ENCODE measurements at places on chromosomes 2 and 18. TPM values are rescaled to one million over a fixed set of nuclear protein-coding genes. Genes with fewer than 3 reads are reported as not detected.

GRCh38 chr2:216603884-216604245, 29.4 kb upstream of the IGFBP2 start:
- DNase-seq = no peak

DNA sequence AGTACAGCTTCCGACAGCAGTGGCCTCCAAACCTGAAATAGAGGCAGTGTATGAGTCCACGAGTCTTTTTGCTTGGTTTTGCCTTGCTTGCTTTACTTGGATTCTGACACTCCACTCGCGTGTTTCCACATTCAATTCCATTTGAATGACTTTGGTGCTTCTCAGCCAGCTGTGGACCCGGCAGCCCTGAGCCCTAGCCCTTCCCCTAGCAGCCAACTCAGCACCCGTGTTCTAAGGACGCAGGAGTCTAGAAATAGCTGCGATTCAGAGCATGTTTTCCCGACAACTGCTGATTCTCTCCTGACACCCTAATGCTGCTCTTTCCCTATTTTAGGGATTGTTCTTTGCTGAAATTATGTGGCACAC, 20.6 kb downstream of the LRRFIP1 start:
- DNase-seq = no peak

Gene DCC
- not detected for total RNA-seq

Gene TXNDC9
- 11.4 TPM for total RNA-seq

DNA sequence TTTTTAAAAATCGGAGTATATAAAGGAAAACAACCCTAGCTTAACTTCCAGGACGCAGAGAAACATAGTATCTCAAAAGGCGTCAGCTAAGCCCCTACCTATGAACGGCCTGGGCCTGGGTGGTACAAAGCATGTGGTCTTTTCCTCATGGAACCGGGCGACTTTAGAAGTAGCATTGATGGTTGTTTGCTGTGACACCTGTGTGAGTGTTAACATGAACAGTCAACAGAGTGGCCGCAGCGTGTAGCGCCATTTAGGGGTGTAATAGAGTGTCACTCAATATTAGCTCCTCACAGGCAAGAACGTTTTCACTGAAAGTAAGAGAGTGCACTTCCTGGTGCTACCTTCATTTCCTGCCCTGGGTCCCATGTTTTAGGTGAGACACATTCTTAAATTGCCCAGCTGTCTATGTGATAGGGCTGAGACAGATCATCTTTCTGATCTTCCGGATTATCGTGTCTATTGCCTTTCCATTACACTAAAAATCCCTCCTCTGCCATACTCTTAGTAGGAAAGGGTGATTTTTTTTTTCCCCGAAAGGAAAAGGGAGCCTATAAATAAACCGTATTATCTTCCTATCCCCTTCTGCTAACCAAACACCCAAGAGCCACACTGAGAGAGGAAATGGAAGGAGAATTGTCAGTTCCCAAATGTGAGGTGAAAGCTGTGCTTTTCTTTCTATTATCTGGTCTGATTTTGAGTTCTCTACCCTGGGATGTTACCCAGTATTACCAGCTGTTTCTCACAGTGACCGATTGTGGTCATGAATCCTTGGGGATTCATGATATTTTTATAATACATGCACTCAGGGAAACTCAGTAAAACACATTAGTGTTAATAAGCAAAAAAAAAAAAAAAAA, 1.3 kb downstream of the GORASP2 start:
- DNase-seq = peak; percentile 78

- no peak for DNase-seq
Observed at GRCh38 chr2:241279413-241279812, 36.1 kb downstream of the HDLBP start.

DNA sequence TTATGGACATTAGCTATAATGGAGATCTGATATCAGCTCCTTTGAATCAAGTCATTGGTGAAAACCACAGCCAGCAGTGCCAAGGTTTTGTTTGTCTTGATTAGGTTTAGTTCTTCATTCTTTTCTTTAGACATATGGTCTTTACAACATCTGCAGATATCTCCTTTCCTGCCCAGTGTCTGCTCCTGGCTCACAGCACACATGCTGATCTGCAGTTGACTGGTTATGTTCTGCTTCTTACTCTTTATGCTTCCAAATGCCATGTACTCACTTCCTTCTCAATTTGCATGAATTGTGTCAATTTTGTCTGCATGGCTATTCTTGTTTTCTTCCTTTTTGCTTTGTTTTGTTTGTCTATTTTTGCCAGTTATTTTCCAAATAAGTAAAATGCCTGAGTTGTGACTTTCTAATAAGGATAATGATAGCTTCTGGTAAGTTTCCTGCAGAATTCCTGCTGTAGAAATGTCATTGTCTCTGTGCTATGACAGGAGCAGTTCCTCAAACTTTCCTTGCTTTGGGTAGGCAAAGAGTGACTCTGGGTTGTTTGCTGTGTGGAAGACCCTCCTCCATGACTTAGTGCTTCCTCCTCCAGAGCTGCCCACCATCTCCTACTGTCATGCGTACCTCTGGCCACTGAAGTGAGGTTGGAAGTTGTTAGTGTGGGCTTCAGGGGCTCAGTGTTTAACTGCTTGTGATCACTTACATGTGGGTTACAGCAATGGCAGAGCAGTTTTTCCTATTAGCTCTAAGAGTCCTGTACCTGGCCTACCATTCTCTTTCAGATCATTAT, 8.2 kb downstream of the ARHGAP25 start:
- DNase-seq = no peak

DNA sequence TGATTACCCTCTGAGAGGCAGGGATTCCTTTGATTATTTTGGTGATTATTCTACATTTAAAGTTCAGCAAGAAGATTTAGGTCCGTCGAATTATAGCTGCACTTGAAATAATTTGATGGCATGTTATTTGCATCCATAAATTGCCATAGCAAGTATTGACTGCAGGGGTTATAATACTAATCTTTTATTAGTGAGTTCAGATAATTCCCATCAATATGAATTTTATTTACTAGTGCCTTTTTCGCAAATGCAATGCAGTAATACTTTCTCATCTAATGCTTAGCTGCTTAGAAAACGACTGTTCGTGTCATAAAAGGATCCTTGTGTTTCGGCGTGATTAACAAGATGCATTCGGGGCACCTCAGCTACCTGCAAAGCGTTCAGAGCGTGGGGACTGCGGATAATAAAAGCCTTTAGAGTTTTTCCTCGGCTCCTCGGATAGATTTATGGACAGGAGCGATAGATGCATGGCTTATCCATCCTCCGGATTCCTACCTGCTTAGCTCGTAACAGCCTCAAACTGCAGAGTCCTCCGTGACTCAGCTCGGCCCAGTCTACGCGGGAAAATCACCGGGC, 2.5 kb upstream of the GBX2 start:
- no peak for DNase-seq

Gene SFT2D3
- 8.5 TPM for total RNA-seq

Gene GALNT14
- total RNA-seq = not detected

GRCh38 chr18:78414302-78414701, 565.3 kb upstream of the SALL3 start:
- DNase-seq = no peak

- DNase-seq = no peak
Observed at GRCh38 chr2:152489364-152489763, 154.4 kb downstream of the FMNL2 start.

Gene TNS1
- total RNA-seq = not detected

GRCh38 chr18:6437937-6438818, 23.5 kb upstream of the L3MBTL4 start:
- no peak for DNase-seq

DNA sequence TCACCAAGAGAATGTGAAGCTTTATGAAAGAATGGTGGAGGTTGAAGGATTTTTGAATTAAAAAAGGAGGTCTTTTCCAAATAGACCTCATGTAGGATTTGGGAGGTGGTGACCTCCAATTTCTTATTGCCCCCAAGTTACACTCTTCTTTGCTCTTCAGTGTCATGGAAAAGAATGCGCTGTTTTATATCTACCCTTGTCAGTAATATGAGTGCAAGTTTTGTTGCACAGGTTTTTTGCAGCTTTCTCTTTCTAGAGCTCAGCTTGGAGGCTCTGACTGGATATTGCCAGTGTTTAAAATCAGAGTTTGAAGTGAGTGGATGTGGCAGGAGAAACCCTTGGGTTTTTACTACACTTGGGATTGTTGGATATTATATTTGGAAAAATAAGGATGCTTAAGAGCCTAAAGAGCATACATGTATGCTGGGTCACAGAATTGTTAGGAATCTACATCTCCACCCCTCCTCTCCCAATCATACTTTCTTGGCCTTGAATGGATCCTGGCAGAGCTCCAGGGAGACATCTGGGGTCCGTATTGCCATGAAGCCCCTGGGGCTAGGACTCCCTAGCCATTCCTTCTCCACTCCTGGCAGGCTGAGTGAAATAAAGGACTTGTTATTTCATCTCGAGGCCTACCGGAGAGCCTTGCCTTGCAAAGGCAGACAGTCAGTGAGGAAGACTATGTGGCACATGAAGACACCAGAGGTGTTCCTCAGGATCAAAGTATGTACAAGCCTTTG, 43.8 kb downstream of the APOB start:
- DNase-seq = no peak

DNA sequence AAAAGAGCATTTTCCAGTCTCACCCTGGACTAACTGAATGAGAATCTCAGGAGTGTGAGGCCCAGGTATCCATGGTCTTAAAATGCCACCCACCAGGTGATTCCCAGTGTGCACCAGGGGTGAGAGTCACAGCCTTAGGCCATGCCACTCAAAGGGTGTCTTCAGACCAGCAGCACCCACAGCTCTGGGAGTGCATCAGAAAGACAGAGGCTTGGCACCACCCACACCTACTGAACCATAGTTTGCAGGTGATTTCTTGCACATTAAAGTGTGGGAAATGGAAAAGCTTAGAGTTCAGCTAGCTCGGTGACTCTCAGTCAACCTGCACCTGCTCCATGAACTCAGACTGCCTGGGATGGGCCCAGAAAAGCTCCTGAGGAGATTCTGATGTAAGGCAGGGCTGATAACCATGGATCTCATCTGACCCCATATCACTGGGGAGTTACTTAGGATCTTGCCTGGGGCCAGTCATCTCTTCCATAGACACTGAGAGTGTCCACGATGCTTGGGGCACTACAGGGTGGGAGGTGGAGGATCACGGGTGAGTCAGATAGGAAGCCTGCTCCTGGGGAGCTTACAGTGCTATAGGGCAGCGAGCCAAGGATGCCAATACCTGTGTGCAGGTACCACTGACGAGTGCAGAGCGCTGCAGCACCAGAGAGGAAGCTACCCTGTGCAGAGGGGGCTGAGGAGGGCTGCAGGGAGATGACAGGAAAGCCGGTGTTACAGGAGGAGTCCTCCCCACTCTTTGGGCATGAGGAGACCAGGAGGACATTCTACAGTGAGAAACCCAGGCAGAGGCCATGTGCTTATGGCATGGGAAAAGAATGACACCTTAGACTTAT, 4.6 kb downstream of the IL37 start:
- peak; percentile 30 for DNase-seq

GRCh38 chr2:29073933-29074332, 390 bp downstream of the PCARE start:
- no peak for DNase-seq

- DNase-seq = no peak
Observed at GRCh38 chr2:119523383-119523951, 816 bp downstream of the SCTR start.

Gene ITGA4
- 102 TPM for total RNA-seq

GRCh38 chr2:203835892-203836800, 31.4 kb upstream of the CTLA4 start:
- DNase-seq = no peak

- no peak for DNase-seq
Observed at GRCh38 chr2:231905026-231905425, 21.2 kb downstream of the NPPC start.

- DNase-seq = no peak
Observed at GRCh38 chr2:197911667-197912066, 107.3 kb downstream of the PLCL1 start.

GRCh38 chr2:122061206-122061605, 305.8 kb downstream of the TSN start:
- no peak for DNase-seq

DNA sequence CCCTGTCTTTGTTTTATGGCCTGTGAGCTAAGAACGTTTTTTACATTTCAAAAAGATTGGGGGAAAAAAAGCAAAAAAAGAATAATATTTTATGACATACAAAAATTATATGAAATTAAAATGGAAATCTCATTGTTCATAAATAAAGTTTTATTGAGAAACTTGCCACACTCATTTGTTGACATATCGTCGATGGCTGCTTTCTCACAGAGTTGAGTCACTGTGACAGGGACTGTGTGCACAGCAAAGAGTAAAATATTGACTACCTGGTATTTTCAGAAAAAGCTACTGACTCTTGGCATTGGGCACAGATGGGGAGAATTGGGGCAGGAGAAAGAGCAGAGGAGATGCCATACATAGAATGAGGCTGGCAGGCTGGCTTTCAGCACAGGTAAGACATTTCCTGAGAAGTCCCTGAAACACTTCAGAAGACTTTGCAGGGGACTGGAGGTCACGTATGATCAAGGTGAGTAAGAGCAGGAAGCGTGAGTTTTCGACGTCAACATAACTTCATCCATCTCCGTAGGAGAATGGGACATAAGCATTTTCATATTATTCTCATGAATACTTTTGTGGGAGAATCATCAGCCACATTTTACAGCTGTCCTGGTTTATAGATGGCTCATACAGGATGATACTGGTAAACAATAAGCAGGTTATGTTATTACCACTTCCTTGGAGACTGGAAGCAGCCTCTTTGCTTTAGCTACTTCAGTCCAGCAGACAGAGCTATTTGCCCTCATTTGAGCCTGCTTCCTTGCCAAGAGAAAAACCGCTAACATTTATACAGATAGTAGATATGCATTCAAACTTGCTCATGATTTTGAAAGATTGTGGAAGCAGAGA, 32.5 kb upstream of the PUM2 start:
- no peak for DNase-seq

Gene CHRNG
- not detected for total RNA-seq

GRCh38 chr2:236369661-236370062, 105.5 kb upstream of the ASB18 start:
- no peak for DNase-seq

GRCh38 chr2:1653956-1654695, 90.2 kb downstream of the PXDN start:
- DNase-seq = no peak

DNA sequence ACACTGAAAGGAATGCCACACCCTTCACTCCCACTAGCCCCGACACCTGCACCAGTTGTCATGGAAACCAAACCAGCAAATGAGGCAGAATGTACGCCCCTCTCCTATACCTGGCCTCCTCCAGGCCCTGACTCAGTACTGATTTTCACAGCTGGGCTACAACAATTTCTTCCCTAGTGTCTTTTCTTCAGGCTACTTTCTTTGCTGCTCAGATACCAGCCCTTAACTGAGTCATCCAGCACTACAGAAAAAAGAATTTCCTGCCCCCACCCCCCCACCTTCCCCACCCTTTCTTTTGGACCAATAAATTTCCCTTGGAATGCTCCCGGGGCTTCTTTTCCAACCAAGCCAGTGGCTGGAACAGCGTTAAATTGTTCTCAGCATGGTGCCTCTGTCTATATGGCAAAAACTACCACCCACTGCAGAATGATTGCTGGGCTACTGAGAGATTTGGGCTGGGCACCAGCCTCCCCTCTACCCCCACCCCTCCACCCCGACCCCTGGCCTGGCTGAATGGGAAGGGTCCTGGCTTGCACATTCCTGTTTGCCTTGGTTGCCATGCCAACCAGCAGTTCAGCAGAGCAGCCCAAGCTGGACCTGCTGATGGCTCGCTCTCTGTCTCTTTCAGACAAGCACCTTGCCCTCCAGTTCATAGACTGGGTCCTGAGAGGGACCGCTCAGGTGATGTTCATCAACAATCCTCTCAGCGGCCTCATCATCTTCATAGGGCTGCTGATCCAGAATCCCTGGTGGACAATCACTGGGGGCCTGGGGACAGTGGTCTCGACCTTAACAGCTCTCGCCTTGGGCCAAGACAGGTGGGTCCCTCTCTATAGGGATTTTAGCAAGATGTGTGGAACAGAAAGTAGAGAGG, 11.3 kb downstream of the SLC14A2 start:
- DNase-seq = no peak

- DNase-seq = peak; percentile 66
Observed at GRCh38 chr2:85707304-85707703, 13.1 kb downstream of the GNLY start.

All from CD8-positive, alpha-beta T cell (primary cell).